Central memory CD8-positive, alpha-beta T cell (primary cell): ENCODE measurements at places on chromosomes 6 and 20.

DNA sequence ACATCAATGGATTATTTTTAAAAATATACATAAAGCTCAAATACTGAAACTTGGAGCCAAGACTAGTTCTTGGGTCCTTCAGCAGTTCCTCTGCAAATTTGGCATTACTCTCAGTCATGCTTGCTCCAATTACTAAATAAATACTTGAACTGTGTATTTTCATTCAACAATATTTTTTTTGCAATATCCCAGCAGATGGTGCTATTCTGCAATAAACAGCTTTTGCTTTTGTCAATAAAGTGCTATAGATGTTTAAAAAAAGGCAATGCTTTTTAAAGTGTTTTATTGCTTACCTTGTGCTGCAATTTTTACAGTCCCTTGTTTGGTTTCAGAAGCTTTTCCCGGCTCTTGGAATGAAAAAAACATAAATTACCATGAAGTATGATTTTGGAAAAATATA lies 243.4 kb downstream of the TRDN start:
- DNase-seq = no peak
- no peaks in the 10 kb centered on the region for H3K27me3 ChIP-seq
- H3K27ac ChIP-seq = no peak overlapping the region
- no peaks in the 10 kb centered on the region for H3K4me1 ChIP-seq
- H3K36me3 ChIP-seq = no peaks in the 10 kb centered on the region
- no peak overlapping the region for H3K4me3 ChIP-seq

- no peaks in the 10 kb centered on the region for H3K4me1 ChIP-seq
- H3K27ac ChIP-seq = no peak overlapping the region
- DNase-seq = no peak
- no peak overlapping the region for H3K4me3 ChIP-seq
- H3K36me3 ChIP-seq = no peaks in the 10 kb centered on the region
- no peaks in the 10 kb centered on the region for H3K27me3 ChIP-seq
These were observed 13.5 kb upstream of the NT5E start for GRCh38 chr6:85436411-85436810.

DNA sequence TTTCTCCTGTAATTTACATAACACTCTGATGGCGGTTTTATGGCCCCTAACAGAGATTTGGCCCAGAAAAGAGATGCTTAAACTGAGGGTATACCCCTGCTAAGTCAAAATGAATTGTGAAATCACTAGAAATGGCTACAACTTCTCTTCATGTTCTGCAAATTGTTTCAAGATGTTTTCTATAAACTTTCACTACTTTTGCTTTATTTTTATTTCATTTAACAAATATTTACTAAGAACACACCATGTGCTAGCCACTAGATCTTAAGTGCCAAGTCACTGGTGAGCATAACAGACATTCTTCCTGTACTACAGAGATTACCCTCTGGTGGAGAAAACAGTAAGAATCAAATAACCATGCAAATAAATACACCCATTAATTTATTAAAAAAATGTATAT lies 87.6 kb downstream of the KCNQ5 start:
- no peak overlapping the region for H3K4me3 ChIP-seq
- H3K27me3 ChIP-seq = no peaks in the 10 kb centered on the region
- DNase-seq = no peak
- no peaks in the 10 kb centered on the region for H3K4me1 ChIP-seq

DNA sequence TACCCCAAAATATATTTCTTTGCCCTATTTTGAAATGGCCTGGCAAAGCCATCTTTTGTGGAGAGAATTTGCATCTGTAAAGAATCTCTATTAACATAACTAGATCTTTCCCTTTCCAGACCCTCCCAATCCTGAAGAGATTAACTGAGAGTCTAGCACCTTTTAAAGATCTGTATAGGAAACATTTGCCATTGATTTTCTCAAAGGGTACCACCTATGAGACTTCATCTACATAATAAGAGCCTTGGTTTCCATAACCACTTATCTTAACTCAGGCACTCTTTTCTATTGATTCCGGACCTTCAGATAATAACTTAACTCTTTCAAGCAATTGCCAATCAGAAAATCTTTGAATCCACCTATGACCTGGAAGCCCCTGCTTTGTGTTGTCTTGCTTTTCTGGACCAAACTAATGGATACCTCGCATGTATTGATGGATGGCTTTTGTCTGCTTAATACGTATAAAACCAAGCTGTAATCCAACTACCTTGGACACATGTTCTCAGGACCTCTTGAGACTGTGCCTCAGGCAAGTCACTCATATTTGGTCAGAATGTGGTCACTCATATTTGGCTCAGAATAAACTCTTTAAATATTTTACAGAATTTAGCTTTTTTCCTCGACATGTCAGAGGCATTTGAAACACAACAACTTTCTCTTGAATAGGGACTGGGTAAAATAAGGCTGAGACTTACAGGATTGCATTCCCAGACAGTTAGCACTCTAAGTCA lies 31.4 kb downstream of the SLC22A2 start:
- H3K27ac ChIP-seq = no peak overlapping the region
- H3K4me3 ChIP-seq = no peak overlapping the region
- no peak for DNase-seq
- no peaks in the 10 kb centered on the region for H3K27me3 ChIP-seq
- H3K36me3 ChIP-seq = no peaks in the 10 kb centered on the region

DNA sequence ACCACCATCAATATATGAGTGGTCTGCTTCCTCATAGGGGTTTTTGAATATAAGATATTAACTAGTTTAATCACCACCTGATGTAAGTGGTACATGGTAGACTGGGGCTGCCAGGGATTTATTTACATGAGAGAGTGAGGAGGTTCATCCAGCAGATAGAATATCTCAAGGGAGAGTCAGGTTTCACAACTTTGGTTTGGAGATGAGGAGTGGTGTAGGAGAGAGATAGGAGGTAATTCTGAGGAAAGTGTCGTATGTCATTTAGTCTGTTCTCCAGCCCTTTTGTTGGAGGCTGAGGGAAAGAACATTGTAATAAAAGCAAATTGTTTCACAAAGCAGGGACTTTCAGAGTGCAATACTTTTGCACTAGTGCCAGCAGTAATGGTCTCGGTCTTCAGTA lies 16.8 kb downstream of the L3MBTL3 start:
- H3K4me1 ChIP-seq = peaks cover 41% of the 10 kb centered on the region
- peak overlapping the region; percentile 86 for H3K27ac ChIP-seq
- no peaks in the 10 kb centered on the region for H3K27me3 ChIP-seq
- no peak for DNase-seq

DNA sequence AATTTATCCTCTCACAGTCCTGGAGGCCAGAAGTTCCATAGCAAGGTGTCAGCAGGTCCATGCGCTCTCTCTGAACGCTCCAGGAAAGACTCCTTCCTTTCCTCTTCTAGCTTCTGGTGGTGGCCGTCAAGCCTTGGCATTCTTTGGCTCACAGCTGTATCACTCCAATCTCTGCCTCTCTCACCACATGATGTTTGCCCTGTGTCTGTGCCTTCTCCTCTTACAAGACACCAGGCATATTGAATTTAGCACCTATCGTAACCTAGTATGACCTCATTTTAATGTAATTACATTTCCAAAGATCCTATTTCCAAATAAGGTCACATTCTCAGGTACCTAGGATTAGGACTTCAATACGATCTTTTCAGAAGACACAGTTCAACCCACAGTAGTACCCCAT lies 428.5 kb downstream of the CD83 start:
- H3K4me1 ChIP-seq = no peaks in the 10 kb centered on the region
- DNase-seq = no peak
- H3K4me3 ChIP-seq = no peak overlapping the region

DNA sequence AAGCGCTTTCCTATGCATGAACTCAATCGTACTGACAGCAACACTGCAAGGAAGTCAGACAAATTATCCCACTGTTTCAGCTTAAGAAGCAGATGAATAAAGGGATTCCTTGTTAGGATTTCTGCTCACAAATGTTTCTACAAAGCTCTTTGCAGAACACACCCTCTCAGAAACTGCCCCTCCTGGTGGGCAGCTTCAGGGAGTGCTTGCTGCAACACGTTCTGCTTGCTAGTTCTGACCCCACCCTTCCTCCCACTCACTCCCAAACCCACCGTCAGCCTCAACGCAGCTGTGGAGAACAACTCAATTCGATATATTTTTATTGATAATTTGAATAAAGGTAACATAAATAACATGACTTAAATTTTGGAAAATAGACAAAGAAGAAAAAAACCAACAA lies 250.8 kb upstream of the PRDM1 start:
- H3K27ac ChIP-seq = no peak overlapping the region
- H3K36me3 ChIP-seq = no peaks in the 10 kb centered on the region
- no peaks in the 10 kb centered on the region for H3K27me3 ChIP-seq
- no peak overlapping the region for H3K4me3 ChIP-seq
- H3K4me1 ChIP-seq = no peaks in the 10 kb centered on the region

GRCh38 chr6:102813489-102814275 lies 1420.2 kb downstream of the GRIK2 start:
- no peak overlapping the region for H3K27ac ChIP-seq
- no peaks in the 10 kb centered on the region for H3K4me1 ChIP-seq
- H3K4me3 ChIP-seq = no peak overlapping the region
- DNase-seq = no peak

- peaks cover 27% of the 10 kb centered on the region for H3K36me3 ChIP-seq
- H3K27me3 ChIP-seq = no peaks in the 10 kb centered on the region
- H3K4me3 ChIP-seq = no peak overlapping the region
- H3K27ac ChIP-seq = no peak overlapping the region
These were observed 34.7 kb upstream of the GSTA4 start for GRCh38 chr6:53029761-53030160.
